ENCODE measurements at places on chromosomes 5 and 9. TPM values are rescaled to one million over a fixed set of nuclear protein-coding genes. Genes with fewer than 3 reads are reported as not detected.

GRCh38 chr5:173202266-173202875, 32.6 kb downstream of the NKX2-5 start:
- no peak overlapping the region for H3K27ac ChIP-seq
- H3K27me3 ChIP-seq: peaks cover 13% of the 10 kb centered on the region
- H3K4me1 ChIP-seq: no peaks in the 10 kb centered on the region
- H3K4me3 ChIP-seq: no peak overlapping the region
- DNase-seq: no peak

GRCh38 chr5:95068289-95068910, 216.5 kb downstream of the MCTP1 start:
- H3K27ac ChIP-seq: no peak overlapping the region
- no peaks in the 10 kb centered on the region for H3K27me3 ChIP-seq
- no peaks in the 10 kb centered on the region for H3K4me1 ChIP-seq

DNA sequence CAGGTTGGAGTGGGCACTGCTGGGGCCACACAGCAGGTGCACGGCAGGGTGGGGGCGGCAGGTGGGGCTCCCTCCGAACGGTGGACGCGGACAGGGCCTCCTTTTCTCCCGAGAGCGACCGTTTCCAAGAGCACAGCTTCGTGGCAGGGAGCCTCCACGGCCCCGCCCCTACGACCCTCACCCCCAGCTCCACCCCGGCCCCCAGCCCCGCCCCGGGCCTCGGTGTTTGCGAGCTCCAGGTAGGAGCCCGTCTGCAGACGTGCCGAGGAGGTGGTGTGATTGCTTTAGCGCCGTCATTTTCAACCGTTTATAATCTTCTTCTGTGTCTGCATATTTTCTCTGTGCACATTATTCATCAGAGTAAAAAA, 8.8 kb downstream of the GRIN1 start:
- H3K4me1 ChIP-seq: no peaks in the 10 kb centered on the region
- peaks cover 2% of the 10 kb centered on the region for H3K27me3 ChIP-seq
- no peak overlapping the region for H3K27ac ChIP-seq
- no peak for DNase-seq
- H3K4me3 ChIP-seq: no peak overlapping the region

GRCh38 chr5:176854164-176854563, 43.8 kb downstream of the UNC5A start:
- no peak for DNase-seq
- peaks cover 54% of the 10 kb centered on the region for H3K4me1 ChIP-seq
- H3K4me3 ChIP-seq: no peak overlapping the region
- no peak overlapping the region for H3K27ac ChIP-seq

GRCh38 chr9:22469928-22470544, 23.4 kb downstream of the DMRTA1 start:
- H3K36me3 ChIP-seq: no peaks in the 10 kb centered on the region
- no peak overlapping the region for H3K27ac ChIP-seq
- peak; percentile 13 for DNase-seq
- no peaks in the 10 kb centered on the region for H3K27me3 ChIP-seq
- no peak overlapping the region for H3K4me3 ChIP-seq

DNA sequence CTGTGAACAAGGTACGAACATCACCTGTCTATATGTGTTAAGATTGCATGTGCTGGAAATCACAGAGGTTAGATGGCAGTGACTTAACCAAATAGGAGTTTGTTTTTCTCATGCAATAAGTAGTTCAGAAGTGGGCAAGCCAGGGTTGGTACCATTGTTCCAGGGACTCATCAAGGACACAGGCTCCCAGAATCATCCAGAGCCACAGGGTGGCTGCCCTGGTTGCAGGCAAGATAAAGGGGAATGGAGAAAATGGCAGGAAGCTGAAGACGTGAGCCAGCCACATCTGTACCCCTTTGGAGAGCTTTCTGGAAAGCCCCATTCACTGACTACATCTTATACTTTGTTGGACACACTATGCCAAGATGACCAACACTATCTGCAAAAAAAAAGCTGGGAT, 126.0 kb upstream of the IL12B start:
- no peak overlapping the region for H3K4me3 ChIP-seq
- no peaks in the 10 kb centered on the region for H3K27me3 ChIP-seq
- DNase-seq: no peak
- H3K27ac ChIP-seq: no peak overlapping the region
- no peaks in the 10 kb centered on the region for H3K4me1 ChIP-seq
- no peaks in the 10 kb centered on the region for H3K36me3 ChIP-seq

GRCh38 chr9:93967020-93967803, 12.1 kb upstream of the BARX1 start:
- H3K4me3 ChIP-seq: no peak overlapping the region
- no peak for DNase-seq
- peaks cover 4% of the 10 kb centered on the region for H3K4me1 ChIP-seq
- H3K27me3 ChIP-seq: peaks cover 12% of the 10 kb centered on the region
- no peak overlapping the region for H3K27ac ChIP-seq
- no peaks in the 10 kb centered on the region for H3K36me3 ChIP-seq

GRCh38 chr5:131261483-131261882, 2.4 kb upstream of the CDC42SE2 start:
- no peaks in the 10 kb centered on the region for H3K36me3 ChIP-seq
- no peak overlapping the region for H3K4me3 ChIP-seq
- no peak for DNase-seq
- no peak overlapping the region for H3K27ac ChIP-seq

- H3K27ac ChIP-seq: no peak overlapping the region
- H3K27me3 ChIP-seq: peaks cover 25% of the 10 kb centered on the region
- H3K36me3 ChIP-seq: no peaks in the 10 kb centered on the region
- peaks cover 35% of the 10 kb centered on the region for H3K4me1 ChIP-seq
- no peak for DNase-seq
- H3K4me3 ChIP-seq: no peak overlapping the region
These were observed 3.3 kb downstream of the ASTN2 start for GRCh38 chr9:117411547-117411946.

- no peaks in the 10 kb centered on the region for H3K4me1 ChIP-seq
- DNase-seq: no peak
- H3K4me3 ChIP-seq: no peak overlapping the region
- H3K27ac ChIP-seq: no peak overlapping the region
These were observed 13.9 kb upstream of the SGCD start for GRCh38 chr5:156312897-156313694.

DNA sequence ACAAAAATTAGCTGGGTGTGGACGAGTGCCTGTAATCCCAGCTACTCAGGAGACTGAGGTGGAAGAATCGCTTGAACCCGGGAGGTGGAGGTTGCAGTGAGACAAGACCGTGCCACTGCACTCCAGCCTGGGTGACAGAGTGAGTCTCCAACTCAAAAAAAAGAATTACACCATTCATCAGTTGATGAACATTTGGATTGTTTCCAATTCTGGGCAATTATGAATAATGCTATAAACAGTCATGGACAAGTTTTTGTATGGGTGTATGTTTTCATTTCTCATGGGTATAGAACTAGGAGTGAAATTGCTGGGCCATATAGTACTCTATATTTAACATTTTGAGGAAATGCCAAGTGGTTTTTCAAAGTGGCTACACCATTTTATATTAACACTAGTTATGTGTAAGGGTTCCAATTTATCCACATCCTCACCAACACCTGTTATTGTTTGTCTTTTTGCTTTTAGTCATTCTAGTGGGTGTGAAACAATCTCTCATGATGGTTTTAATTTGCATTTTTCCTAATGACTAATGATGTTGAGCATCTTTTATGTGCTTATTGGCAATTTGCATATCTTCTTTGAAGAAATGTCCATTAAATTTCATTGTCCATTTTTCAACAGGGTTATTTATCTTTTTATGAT, 9.0 kb upstream of the CCDC125 start:
- no peak for DNase-seq
- H3K27ac ChIP-seq: no peak overlapping the region
- no peaks in the 10 kb centered on the region for H3K36me3 ChIP-seq
- H3K4me1 ChIP-seq: no peaks in the 10 kb centered on the region
- no peak overlapping the region for H3K4me3 ChIP-seq

DNA sequence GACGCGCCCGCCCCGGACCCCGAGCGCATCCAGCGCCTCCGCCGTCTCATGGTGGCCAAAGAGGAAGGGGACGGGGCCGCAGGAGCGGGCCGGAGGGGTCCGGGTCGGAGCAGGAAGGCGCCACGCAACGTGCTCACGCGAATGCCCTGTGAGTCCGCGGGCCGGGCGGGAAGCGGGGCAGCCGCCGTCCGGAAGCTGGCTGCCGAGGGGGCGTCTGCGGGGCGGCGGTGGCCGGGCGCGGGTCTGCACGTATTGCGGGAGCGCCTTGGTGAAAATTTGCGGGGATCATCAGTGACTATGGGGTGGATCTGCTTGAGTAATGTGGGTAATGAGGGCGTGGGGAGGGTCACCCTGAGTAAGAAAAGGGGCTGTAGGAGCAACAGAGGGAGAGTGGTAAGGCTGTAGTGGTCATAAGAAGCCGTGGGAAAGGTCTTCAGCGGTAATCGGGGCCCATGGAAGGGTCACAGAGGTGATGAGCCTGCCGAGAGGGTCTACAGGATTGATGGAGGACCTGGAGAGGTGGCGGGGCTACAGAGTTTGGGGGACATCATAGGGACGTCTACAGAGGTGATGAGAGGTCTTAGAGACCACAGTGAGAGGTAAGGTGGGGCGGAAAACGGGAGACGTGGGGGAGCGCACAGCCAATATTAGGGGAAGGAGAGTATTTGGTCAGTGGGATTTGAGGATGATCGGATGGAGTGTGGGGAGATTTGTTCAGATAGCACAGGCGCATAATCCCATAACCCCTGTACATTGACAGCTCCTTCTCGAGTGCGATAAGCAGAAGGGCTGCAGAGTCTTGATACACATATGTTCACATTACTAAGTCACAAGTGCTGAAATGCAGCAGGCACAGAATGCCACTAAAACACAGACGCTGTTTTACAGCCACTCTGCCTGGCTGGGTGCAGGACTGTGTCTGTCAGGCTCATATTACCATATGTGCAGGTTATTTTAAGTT, 819 bp downstream of the LSM11 start:
- H3K4me1 ChIP-seq: peaks cover 7% of the 10 kb centered on the region
- H3K4me3 ChIP-seq: peak overlapping the region; percentile 64
- H3K27ac ChIP-seq: no peak overlapping the region
- DNase-seq: no peak
- H3K27me3 ChIP-seq: no peaks in the 10 kb centered on the region

DNA sequence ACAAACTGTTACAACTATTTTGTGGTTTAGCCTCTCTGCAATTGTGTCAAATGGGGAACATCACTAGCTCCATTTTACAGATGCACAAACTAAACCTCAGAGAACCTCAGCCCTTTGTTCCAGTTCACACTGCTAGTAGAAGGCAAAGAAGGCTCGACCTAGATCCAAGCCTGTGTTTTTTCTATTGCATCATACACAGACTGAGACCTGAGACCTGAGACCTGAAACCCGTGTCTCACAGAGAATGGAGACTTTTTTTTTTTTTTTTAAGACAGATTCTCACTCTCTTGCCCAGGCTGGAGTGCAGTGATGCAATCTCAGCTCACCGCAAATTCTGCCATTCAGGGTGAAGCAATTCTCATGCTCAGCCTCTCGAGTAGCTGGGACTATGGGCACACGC, 120.8 kb downstream of the GALNT10 start:
- H3K27me3 ChIP-seq: no peaks in the 10 kb centered on the region
- H3K36me3 ChIP-seq: no peaks in the 10 kb centered on the region
- no peak for DNase-seq
- no peaks in the 10 kb centered on the region for H3K4me1 ChIP-seq
- H3K4me3 ChIP-seq: no peak overlapping the region

DNA sequence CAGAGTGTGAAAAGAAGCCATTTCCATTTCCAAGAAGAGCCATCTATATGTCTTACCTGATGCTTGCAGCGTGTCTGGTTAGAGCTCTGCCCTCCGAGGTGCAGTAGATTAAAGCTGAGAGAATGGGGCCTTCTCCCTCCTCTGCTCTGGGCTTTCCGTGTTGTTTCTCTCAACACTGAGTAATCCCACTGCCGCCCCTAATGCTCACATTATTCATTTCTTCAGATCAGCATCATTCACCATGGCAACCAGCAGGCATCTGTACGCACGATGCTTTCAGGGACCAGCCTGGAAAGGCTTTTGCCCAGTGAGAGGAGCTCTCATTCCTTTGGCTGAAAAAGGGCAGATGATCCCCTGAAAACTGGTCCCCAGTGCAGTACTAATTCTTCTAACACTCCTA, 79.6 kb downstream of the CYFIP2 start:
- no peak overlapping the region for H3K4me3 ChIP-seq
- H3K27me3 ChIP-seq: no peaks in the 10 kb centered on the region

GRCh38 chr5:126982202-126982601, 48.2 kb downstream of the MARCHF3 start:
- H3K27ac ChIP-seq: no peak overlapping the region
- no peaks in the 10 kb centered on the region for H3K27me3 ChIP-seq
- H3K36me3 ChIP-seq: no peaks in the 10 kb centered on the region

- no peak overlapping the region for H3K27ac ChIP-seq
- peaks cover 10% of the 10 kb centered on the region for H3K36me3 ChIP-seq
- no peaks in the 10 kb centered on the region for H3K27me3 ChIP-seq
These were observed 184.2 kb downstream of the FANCC start for GRCh38 chr9:95133325-95133705.

DNA sequence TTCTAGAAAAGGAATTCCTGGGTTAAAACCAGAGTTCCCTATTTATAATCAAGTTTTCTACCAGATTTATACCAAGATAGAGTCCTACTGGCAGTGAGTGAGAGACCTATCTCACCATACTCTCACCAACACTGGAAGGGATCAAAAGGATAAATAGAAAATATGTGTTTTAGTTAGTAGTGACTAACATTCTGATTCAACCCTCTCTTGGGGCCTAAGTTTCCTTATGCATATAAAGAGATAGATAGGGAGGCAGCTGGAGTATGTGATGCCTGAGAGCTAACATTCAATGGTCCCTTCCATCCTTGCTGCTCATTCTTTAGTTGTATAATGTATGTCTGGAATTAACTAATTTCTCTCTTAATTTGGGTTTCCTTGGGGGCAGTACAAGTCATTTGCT, 32.0 kb downstream of the CKMT2 start:
- no peak overlapping the region for H3K4me3 ChIP-seq
- no peaks in the 10 kb centered on the region for H3K36me3 ChIP-seq
- DNase-seq: no peak
- H3K27me3 ChIP-seq: no peaks in the 10 kb centered on the region

GRCh38 chr5:148686660-148687059, 32.3 kb upstream of the HTR4 start:
- DNase-seq: no peak
- no peak overlapping the region for H3K4me3 ChIP-seq
- no peaks in the 10 kb centered on the region for H3K36me3 ChIP-seq
- no peak overlapping the region for H3K27ac ChIP-seq
- H3K27me3 ChIP-seq: no peaks in the 10 kb centered on the region

PTGDS gene
- 3,209 TPM for polyA plus RNA-seq

HAVCR1 gene
- polyA plus RNA-seq: 0.20 TPM

SLC34A3 gene
- polyA plus RNA-seq: 0.95 TPM

CACNA1B gene
- polyA plus RNA-seq: 24.6 TPM

LRRC19 gene
- polyA plus RNA-seq: 0.13 TPM

FLT4 gene
- polyA plus RNA-seq: 8.3 TPM

TLE1 gene
- polyA plus RNA-seq: 69.9 TPM

ST6GALNAC4 gene
- polyA plus RNA-seq: 20.2 TPM

EXD3 gene
- polyA plus RNA-seq: 43.5 TPM

FOXD4 gene
- polyA plus RNA-seq: 1.4 TPM

PCDHGA2 gene
- polyA plus RNA-seq: 14.0 TPM

Measured in spinal cord (tissue), 10 donors.